ENCODE measurements at places on chromosomes 1 and 21.

DNA sequence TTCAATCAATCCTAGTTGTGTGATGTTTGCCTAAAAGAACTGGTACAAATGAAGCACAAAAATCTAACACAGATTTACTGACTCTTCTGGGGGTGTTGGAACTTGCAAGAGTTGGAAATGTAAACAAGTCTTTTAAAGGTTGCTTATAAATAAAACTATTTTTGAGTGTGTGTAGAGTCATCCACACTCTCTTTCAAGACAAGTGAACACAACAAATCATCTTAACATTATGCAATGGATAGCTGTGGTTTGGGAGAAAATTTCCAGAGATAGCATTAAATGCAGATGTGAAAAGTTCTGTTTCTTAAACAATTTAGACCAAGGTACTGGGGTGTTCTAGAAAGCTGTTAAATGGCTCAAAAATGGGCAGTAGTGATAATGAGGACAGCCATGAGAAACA is 28.7 kb downstream of the C1orf87 start:
- no peak for DNase-seq

DNA sequence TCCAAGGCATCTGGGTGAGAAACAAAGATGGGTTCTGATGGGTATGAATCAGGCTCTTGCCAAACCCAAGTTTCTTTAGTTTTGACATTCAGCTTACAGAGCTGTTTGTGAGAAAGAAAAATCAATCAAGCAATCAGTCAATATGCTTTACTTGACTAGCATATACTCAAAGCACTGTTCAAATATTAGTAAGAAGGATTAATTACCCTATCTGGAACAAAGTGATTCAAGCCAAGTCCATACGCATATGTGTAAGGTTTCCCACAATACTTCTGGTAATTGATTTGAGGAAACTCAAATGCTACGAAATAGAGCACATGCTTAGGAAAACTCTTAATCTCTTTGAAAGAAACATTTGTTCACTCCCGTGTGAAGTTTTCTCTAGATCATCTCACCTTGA is 18.7 kb downstream of the RPE65 start:
- DNase-seq, result no peak

GRCh38 chr1:202547215-202547614 is 163.0 kb downstream of the SYT2 start:
- DNase-seq, result no peak

DNA sequence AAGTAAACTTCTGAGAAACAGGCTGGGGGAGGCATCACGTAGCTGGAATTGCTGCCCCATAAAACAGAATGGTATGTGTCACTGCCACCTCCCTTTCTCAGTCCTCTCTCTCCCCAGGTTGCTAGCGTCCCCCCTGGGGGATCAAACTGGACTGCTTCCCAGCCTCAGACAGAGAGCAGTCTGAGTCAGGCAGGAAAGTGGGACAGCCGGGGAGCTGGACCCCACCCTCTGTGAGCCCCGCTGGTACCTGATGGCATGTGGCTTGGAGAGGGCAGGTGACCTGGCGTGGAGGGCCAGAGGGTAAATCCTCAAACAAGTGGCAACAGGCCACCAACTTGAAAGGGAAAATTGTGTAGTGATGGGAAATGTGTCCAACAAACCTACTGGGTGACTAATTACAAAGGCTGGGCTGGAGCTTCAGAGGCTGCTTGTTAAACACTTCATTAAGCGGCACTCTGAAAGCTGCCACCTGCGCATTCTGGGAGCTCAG is 1.0 kb upstream of the SFN start:
- no peak for DNase-seq

- no peak for DNase-seq
These were observed 12.4 kb downstream of the PSEN2 start for GRCh38 chr1:226882631-226883409.

GRCh38 chr1:153553830-153554541 is 4.9 kb upstream of the S100A3 start:
- DNase-seq, result peak; percentile 36

- no peak for DNase-seq
These were observed 2.5 kb upstream of the MYBPHL start for GRCh38 chr1:109309347-109309746.

DNA sequence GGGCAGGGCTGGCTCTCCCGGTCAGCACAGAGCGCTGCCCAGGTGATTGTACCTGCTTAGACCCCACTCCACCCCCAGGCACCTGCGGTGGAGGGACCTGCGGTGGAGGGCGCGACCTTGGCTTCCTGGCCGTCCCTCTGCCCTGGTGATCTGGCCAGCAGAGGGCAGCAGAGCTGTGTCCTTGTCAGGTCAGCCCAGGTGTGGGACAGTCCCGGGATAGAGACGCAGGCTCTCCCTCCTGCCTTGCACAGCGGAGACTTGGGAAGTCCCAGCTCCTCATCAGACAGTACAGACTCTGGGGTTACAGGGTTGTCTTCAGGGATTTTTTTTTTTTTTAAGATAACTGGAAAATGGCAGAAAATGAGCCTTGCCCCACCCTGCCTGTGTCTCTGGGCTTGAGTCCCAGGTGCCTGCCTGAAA is 10.0 kb downstream of the SLX9 start:
- peak; percentile 13 for DNase-seq

GRCh38 chr1:6285336-6285735 is 24.4 kb upstream of the GPR153 start:
- no peak for DNase-seq

DNA sequence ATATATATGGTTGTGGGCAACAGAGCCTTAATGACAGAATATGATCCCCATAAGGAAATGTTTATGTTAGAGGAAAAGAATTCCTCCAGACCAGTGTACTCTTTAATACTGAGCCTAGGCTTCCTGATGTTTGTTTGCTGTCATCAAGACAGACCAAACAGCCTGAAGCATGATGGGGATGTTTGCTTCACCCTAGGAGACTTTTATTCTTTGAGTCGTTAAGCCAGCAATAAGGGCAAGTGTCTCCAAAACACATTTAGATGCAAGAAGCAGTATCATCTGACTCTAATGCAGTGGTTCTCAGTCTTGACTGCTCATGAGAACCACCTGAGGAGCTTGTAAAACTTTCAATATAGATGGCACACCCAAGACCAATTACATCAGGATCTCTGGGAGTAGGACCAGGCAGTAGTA is 33.1 kb downstream of the UBE2U start:
- no peak for DNase-seq

- DNase-seq, result no peak
These were observed 94.1 kb downstream of the ADGRL2 start for GRCh38 chr1:81894867-81895266.

- DNase-seq, result no peak
These were observed 106.4 kb upstream of the PBX1 start for GRCh38 chr1:164452549-164452948.

GRCh38 chr1:211935448-211935970 is 99.8 kb downstream of the INTS7 start:
- DNase-seq, result no peak

- no peak for DNase-seq
These were observed 50.7 kb downstream of the KAZN start for GRCh38 chr1:14648896-14649855.

DNA sequence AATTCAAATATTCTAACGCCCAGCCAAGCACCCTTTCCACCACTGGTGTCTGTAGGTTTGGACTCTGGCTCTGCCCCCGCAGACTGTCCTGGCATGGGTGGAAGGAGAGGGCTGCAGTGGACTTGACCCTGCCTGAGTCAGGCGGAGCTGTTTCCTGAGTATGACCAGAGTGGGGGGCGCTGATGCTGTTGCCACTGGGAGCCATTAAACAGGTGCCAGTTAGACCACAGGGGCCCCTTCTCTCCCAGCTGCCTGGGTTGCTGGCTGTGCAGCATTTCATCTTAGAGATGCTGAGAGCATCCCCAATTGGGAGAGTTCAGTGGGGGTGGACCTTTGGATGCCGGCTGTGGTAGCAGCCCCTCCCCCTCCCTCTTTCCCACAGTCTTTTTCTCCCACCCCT is 539.5 kb downstream of the MATN1 start:
- DNase-seq, result no peak

DNA sequence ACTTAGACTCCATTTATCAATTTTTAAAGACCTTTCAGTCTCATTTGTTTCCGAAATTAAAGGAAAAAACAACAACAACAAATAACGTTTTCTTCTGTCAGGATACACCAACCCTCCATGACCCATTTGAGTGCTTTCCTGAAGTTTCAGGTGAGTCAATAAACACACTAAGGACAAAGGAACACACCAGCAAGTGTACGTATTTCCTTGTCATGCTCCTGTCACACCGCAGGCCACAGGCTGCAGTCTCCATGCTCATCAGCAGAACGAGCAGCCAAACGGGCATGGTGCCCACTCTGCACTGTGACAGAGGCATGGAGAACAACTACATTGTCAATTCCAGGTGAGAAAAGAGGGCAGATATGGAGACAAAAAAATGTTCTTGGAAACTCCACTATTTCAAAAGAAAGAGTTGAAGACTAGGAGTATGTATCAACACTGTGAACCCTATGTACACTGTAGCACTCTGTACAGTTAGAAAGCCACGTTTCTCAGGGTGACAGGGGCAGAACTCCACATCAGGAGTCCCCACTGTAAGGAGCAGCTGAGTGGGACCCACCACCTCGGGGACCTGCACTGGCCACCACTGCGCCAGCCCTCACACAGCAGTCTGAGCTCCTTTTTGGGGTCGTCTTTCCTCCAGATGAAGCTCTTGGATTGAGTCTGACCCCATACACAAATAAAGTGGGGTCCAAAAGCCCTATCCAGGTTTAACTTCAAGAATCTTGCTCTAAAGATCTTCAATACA is 2.6 kb downstream of the PTTG1IP start:
- DNase-seq, result no peak

- no peak for DNase-seq
These were observed 47.5 kb downstream of the PTPRU start for GRCh38 chr1:29283804-29284195.

DNA sequence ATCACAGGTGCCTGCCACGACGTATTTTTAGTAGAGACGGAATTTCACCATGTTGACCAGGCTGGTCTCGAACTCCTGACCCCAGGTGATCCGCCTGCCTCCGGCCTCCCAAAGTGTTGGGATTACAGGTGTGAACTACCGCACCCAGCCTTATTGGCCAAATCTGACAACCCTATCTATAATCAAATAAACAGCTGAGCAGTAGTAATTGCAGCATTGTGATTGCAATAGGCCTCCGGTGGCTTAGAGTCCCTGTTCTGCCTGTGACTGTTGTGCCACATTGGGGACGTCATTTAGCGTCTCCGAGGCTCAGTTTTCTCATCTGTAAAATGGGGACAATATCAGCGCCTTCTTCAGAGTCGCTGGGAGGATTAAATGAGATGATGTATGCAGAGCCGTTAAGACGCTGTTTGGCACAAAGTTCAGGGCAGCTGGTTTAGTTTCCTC is 569 bp upstream of the CAPN2 start:
- DNase-seq, result no peak

DNA sequence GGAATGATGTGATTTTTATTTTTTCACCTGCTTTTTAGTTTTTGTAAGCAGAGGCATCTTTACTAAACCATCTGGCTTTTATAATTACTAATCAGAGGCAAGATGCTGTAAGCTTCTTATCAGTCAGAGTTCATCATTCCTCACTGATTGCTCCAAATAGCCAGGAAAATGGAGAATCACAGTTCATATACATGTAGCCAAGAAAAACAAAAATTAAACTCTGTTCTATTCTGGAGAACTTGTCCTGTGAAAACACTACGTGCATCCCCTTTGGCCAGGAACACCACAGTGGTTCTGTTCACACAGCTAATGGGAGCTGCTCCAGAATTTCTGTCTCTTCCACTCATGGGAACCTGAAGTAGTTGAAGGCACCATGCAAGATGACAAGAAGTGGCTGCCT is 725.5 kb upstream of the CHRM3 start:
- DNase-seq, result no peak

- no peak for DNase-seq
These were observed 62.3 kb upstream of the COL11A1 start for GRCh38 chr1:103170609-103171008.

GRCh38 chr1:243680860-243681259 is 169.2 kb downstream of the AKT3 start:
- no peak for DNase-seq

DNA sequence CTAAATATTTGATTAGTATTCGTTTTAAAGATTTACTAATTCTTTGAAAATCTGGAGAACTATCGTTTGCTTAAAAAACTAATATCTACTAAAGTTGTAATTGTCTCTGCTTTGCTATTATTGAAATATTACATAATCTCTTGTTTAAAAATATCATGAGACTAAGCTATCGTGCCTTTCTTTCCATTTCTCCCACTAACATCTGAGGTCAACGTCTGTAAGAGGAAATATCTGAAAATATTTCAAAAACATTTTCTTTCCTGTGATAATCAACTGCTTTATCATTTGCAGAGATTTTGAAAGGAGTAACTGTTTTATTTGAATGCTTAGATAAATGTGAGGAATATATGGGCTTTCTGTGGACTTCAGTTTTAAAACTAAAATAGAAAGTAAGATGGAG is 694.1 kb downstream of the USP25 start:
- DNase-seq, result no peak

- DNase-seq, result peak; percentile 10
These were observed 371 bp upstream of the ODF2L start for GRCh38 chr1:86396498-86396890.

GRCh38 chr1:87169263-87169910 is 159.3 kb upstream of the LMO4 start:
- no peak for DNase-seq

DNA sequence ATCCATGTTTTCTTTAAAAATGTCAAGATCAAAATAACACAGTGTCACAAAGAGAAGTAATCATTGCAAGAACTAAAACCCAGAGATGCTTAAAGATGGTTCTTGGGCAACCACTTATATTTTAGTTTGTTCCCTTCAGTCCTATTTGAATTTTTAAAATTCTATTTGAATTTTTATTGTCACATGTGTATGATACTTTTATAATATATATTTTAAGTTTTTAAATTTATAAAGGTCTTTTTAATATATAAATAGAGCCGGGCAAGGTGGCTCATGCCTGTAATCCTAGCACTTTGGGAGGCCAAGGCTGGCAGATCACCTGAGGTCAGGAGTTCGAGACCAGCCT is 22.3 kb upstream of the DISC1 start:
- DNase-seq, result no peak

DNA sequence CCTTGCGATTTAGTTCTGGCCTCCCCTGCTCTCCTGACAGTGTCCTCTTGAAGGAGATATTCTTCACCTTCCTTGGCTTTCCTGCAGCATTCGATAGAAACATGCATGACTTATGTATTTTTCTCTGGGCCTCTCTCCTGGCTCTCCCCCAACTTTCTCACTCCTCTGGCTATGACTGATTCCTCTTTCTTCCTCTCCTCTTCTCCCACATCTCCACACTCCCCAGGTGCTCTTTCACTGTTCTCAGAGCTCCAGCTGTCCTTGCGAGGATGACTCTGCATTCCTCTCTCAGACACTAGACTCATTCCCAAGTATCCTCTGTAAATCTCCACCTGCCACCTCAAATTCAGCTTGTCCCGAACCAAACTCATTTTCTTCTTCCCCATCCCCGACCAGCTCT is 18.0 kb downstream of the LRRC42 start:
- DNase-seq, result no peak

DNA sequence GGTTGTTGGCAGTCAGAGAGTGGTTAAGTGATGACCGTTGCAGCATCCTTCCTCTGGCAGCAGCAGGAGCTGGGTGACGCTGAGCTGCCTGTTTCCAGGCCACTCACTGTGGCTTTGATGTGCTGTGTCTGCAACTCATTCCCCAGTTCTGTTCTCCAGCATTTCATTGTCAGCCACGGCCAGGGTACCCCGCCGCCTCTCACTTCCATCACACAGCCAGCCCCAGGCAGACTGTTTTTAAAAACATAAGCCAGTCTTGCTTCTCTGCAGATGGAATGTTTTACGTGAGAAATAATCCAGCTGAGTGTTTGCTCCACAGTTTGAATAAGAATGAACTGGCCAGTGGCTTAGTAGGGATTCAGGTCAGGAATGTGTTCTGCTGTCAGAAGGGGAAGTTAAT is 21.5 kb upstream of the ST6GALNAC3 start:
- DNase-seq, result peak; percentile 24
